ENCODE measurements at places on chromosomes 11 and 22.

- DNase-seq = no peak
Observed at GRCh38 chr11:69655479-69656428, 14.8 kb downstream of the CCND1 start.

- DNase-seq = no peak
Observed at GRCh38 chr11:123381149-123381548, 48.9 kb upstream of the GRAMD1B start.

DNA sequence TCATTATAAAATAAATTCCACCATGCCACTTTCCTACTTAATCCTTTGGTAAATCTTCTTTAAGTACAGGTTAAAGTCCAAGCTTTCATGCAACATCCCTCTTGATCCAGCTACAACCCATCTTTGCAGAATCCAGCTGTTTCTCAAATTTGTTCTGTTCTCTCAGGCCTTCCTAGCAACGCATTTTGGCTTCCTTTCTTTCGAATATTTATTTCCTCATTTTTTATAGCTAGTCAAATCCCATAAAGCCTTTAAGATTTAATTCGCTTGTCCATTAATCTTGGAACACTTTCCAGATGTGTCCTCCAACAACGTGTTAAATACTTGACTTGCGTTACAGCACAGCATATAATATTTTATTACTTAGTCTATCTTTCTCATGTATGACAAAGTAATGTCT, 600.1 kb upstream of the CHORDC1 start:
- DNase-seq = no peak

DNA sequence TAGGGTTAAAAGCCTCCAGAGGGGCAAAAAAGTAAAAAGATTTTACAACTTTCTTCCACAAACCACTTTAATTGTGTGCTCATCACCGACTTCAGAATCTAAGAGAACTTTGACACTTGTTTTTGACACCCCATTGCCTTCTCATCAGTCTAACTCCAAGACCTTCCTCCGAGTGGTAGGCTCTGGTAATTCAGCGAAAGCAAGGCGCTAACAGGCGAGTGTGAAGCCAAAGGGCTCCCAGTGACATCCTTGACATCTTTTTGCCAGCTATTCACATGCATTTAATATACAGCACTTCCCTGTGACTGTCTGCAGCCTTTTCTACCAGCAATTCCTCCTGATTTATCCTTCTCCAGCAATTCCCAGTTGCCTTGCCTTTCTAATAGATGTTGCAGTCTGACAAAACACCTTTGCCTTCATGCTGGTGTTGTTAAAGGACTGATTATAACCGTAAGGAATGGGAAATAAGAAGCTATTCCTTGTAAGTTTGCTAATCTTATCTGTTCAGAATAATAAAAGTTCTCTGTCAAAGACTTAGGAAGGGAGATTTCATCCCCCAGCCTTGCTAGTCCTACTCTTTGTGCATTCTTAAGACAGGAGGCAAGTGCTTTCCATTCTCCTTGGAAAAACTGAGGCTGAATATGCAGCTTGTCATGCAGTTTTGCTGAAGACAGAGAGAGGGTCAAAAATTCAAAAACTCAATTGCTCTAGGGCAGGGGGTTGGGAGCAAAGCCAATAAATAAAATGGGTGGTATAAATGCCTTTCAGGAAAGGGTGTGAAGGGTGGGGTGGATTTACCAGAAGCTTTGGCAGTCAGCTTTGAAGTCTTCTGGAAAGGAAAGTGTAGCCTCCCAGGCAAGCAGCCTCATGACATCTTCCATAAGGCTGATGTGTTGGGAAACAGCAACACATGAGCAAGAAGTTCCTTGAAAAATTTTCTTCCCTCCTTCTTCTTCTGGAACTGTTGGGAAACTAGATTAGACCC, 39.1 kb downstream of the SNX19 start:
- DNase-seq = no peak

DNA sequence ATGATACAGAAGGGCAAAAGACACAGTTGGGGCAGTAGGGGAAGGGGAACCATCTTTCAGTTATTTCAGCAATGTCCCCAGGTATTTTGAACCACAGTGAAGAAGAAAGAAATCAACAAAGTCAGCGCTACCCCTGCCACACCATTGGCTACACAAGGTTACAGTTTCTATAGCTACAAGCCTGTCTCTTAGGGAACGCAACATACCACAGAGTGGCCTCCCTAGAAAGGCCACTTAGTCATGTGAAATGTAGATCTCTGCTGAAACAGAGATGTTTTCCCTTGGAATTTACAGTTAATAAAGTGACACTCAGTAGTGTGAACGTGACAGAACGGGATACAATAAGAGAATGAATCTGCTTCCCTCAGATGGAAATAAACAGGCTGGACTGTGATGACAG, 54.6 kb downstream of the MCHR1 start:
- no peak for DNase-seq

- no peak for DNase-seq
Observed at GRCh38 chr22:23217171-23218052, 37.1 kb downstream of the BCR start.

DNA sequence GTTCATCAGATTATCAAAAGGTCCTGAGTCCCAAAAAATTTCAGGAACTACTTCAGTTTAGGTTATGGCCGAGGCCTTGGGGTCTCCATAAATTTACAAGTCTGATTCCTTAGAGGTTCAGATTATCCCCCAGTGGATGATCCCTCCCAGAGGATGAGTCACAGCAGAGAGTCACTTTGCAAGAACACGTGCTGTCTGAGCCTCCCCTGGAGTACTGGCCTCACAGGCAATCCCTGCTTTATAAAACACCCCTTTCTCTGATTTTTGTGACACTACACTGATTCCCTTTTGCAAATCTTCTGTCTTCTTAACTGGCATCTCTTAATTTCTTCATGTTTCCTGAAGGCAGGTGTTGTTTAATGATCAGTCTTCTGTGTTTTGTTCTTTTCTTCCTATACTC, 45.3 kb downstream of the CCDC34 start:
- DNase-seq = no peak

- DNase-seq = no peak
Observed at GRCh38 chr11:114764563-114764962, 86.2 kb downstream of the NXPE2 start.

DNA sequence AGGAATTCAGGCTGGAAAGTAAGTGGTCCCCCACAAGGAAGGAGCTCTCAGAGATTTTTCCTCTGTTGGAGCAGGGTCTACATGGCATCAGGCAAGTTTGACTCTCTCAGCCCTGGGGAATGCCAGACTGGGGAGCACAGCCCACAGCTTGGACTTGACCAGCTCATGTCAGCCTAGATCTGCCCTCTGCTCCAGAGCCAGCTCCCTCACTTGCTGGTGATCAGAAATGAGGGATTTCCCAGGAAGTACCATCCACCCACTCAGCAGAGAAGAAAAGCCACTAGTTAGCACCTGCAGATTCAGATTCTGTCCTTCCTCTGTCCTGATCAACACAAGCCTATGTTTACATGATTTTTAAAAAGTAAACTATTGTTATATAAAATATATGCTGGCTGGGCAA, 13.0 kb downstream of the TALDO1 start:
- no peak for DNase-seq

DNA sequence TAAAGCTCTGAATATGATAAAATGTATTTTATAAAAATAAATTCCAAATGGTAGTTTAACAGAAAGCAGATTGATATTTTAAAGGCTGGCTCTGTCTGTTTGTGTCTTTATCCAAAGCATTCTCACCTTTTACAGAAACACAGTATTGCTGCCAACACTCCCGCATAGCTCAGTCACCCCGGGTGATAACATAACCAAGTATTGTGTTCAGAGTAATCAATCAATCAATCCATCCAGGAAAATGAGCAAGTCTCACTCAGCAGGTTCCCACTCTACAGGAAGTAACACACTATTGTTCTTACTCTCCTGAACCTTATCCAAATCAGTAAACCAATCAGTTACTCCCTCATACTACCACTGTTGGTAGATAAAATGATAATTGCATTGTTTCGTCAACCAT, 203.4 kb downstream of the LRRC4C start:
- no peak for DNase-seq

- DNase-seq = no peak
Observed at GRCh38 chr11:4187055-4187988, 92.7 kb downstream of the RRM1 start.

GRCh38 chr22:42877597-42878340, 20.7 kb upstream of the ARFGAP3 start:
- no peak for DNase-seq

- DNase-seq = no peak
Observed at GRCh38 chr22:46828323-46828900, 66.0 kb downstream of the TBC1D22A start.

- no peak for DNase-seq
Observed at GRCh38 chr11:130428316-130429119, at the start of gene ADAMTS8. Gene ADAMTS8, minus strand, starts transcription at chr11:130428609. Its CDS starts 323 bp downstream, at chr11:130428286.
